ENCODE measurements at places on chromosomes 7 and 10.

GRCh38 chr7:64890761-64891362 lies 12.2 kb upstream of the ZNF273 start:
- peak; percentile 72 for DNase-seq

DNA sequence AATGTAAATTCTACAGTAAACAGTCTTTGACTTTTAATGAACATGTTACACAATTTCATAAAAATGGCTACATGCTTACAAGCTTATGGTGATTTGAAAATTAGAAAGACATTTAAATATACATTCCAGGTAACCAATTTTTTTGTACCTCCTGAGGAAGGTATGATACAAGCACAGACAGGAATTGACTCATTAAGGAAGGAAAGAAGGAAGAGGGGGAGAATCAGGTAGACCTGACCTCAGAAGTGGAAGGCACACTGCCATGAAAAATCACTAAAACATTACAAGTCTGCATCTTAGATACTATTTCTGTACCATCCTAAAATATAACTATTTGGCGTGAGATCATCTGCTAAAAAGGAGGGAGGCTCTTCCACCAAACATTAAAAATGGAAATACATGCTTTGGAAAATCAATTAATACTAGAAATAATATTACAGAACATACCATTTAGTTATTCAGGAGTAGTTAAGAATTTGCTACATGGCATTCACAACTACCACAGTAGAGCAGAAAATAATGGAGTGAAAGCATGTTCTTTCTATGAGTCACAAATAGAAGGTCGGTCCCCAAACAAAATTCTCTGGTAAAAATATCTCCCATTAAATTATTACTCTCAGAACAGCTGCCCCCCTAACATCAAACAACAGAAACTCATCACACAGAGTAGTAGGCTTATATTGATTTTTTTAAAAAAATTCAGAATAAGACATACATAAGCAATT lies 15.2 kb downstream of the RAB11FIP2 start:
- peak; percentile 18 for DNase-seq

DNA sequence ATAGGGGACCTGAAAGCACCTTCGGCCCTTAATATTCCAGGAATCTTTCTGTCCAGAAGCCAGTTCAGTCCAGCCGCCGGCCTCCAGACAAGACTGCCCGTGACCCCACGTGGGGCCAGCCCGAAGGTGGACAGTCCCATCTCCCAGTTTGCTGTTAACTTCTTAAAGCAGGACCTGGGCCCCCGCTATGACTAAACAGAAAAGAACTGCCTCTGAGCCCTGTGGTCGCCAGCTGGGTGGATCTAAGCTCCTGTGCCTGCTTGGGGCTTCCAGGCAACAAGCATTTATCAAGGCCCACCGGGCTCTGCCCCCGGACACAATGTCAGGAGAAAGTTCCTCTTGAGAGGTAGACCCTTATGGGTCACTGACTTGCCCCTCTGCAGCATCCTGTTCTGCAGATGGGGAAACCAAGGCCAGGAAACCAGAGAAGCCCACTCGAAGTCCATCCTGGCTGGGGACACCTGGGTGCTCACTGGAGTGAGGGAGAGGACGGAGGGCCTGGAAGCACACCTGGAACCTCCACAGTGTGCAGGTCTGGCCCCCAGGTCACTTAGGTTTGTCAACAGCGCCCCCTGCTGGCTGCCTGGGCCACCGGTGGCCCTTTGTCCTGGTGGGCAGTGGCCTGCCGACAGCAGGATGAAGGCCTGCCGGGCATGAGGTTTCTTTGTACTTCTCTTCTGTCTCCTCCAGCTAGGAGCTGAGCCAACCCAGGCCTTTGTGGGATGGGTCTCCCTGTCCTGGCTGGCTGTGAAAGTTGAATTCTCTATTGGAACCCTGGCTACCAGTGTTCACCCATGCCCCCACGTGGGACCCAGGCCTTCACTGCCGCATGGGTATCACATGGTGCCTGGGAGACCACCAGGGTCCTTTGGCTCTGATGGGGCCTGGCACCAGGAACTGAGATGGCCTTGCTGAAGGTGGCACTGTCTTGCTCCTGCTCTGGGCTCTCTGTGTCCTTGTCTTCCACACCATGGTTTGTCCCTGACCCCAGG lies 128.0 kb downstream of the ZMIZ1 start:
- DNase-seq = peak; percentile 66

DNA sequence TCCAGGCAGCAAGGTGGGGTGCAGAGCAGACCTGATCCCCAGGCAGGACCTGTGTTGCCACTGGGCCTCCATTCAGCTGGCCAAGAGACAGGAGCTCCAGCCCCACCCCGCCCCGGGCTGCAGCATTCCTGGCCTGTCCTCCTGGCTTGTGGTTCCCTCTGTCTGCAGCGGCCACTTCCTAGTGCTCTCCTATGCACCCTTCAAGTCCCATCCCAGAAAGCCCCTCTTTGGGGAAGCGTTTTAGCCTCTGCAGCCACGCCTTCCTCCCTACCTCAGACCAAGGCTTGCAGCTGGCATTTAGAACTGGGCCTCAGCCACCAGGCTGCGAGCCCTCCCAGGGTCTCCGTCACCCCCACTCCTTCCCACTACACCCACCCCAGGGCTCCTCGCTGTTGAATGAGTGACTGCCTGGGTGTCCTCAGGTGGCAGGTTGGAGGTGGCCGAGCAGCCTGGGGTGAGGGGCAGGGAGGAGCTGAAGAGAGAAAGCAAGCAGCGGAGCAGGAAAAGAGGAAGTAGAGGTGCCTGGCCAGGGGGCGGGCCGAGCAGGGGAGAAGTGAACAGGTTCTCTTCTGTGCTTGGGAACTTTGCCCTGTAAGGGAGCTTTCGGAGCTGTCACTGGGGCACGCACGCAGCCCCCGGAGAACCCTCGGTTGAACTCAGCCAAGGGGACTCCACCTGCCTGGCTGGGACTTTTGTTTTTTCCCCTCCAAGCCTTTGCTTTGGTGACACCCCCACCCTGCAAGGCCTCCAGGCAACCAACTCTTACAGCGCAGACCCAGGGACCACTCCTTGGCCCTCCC lies 109.1 kb upstream of the TNRC18 start:
- peak; percentile 50 for DNase-seq

GRCh38 chr7:140867467-140868462 lies 57.0 kb downstream of the BRAF start:
- DNase-seq = no peak

GRCh38 chr7:3537210-3537875 lies 236.3 kb downstream of the SDK1 start:
- DNase-seq = peak; percentile 60

- peak; percentile 23 for DNase-seq
Observed at GRCh38 chr10:74419491-74419951, 268.5 kb downstream of the ADK start.
